Effector memory CD4-positive, alpha-beta T cell (primary cell): ENCODE measurements at places on chromosomes 11 and 22.
A peak's percentile ranks its signal among the peaks of the same experiment; 100 is the strongest.

GRCh38 chr11:97883086-97883485 lies 1137.7 kb upstream of the CNTN5 start:
- no peak for DNase-seq

- no peak for DNase-seq
Observed at GRCh38 chr22:21624120-21624879, 5.5 kb downstream of the YDJC start.

GRCh38 chr11:18144243-18144642 lies 11.9 kb downstream of the MRGPRX3 start:
- DNase-seq, result no peak

- DNase-seq, result no peak
Observed at GRCh38 chr11:59195586-59195985, 17.1 kb downstream of the MPEG1 start.

GRCh38 chr11:63829823-63830489 lies 9.0 kb upstream of the MARK2 start:
- no peak for DNase-seq

- DNase-seq, result no peak
Observed at GRCh38 chr22:31748490-31748889, 1.4 kb downstream of the PRR14L start.

GRCh38 chr11:94472916-94473799 lies 20.5 kb downstream of the MRE11 start:
- no peak for DNase-seq

GRCh38 chr11:113178381-113179070 lies 135.9 kb upstream of the TTC12 start:
- no peak for DNase-seq

- no peak for DNase-seq
Observed at GRCh38 chr22:47205554-47205953, 443.1 kb downstream of the TBC1D22A start.

GRCh38 chr11:23730307-23730998 lies 766.4 kb upstream of the LUZP2 start:
- no peak for DNase-seq

DNA sequence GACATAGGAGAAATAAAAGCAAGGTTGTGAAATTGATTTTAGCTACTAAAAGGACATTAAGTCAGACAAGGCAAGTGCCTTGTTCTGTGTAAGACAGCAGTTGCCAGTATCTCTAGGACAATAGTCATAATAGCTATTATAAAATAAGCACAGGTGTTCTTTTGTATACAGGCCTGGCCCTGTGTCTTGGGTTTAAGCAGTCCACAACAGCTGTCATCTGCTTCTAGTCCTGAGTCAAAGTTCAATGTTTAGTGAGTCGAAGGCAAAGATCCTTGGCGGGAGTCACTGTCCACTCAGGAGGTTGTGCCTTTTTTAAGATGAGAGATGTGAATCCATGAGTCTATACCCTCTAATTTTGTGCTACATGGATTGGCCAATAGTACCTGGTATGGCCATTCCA lies 79.5 kb downstream of the SC5D start:
- no peak for DNase-seq

DNA sequence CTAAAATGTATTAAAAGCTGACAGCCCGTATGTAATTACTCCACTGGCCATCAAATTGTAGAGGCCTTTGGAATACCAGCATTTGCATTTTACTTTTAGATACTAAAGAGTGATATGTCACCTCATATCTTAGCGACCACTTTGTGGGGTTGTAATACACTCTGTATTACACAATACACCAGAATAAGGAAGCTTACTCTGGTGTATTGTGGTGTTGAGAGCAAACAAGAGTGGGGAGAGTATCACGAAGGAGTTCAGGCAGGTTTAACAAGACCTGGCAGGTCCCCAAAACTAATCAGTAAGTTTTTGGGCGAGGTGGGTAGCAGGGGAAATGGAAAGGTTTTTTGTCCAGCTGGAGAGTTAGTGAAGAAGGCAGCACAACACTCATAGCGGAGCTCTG lies 3.2 kb downstream of the NUP50 start:
- DNase-seq, result no peak

GRCh38 chr22:23361676-23362075 lies 181.4 kb downstream of the BCR start:
- DNase-seq, result no peak

- no peak for DNase-seq
Observed at GRCh38 chr11:65726660-65727059, 6.1 kb upstream of the RNASEH2C start.

DNA sequence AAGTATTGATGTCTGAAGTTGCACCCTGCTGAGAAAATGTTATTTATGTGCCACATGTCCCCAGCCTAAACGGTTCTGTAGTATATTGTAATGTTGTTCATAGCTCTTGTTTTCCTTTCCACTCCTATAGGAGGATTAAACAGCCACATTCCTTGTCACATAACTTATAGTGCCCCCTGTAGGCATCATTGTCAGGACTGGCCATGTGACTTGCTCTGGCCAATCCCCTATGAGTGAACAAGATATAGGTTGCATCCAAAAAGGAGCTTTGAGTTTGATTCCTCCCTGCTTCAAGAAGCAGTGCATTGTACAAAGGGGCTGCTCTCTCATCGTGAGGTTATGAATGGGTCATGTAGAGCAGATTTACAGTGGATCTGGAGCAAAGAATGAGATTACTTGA lies 717.6 kb upstream of the ANO5 start:
- DNase-seq, result no peak

DNA sequence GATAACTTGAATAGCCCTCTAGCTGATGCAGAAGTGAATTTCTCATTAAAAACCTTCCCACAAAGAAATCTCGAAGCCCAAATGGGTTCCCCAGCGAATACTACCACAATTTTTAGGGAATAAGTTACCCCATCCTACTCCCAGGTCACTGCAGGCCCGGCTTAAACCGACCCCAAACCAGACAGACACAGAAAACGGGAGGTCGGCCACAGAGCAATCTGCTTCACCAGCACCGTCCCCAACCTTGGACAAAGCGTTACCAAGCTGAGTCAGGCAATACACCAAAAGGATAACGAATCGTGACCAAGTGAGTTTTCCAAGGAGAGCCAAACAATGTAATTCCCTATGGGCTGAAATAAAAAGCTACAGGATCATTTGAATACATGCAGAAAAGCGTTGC lies 575 bp upstream of the MOV10L1 start:
- DNase-seq, result no peak

DNA sequence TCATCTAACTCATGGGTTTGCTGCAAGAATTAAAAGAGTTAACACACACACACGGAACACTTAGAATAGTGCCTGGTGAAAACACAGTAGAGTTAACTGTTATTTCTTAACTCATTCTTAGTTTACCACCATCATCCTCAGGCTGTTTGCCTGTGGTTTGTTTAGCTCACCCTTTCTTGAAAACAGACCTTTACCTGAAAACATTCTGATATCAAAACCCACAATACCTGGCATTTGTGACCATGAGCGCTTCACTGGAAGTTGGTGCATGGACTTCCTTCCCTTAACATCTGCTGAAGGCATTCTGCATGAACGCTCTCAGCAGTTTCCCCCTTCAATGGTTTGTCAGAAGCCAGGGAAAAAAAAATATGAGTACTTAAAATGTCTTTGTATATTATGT lies 256.0 kb downstream of the ETS1 start:
- DNase-seq, result no peak

DNA sequence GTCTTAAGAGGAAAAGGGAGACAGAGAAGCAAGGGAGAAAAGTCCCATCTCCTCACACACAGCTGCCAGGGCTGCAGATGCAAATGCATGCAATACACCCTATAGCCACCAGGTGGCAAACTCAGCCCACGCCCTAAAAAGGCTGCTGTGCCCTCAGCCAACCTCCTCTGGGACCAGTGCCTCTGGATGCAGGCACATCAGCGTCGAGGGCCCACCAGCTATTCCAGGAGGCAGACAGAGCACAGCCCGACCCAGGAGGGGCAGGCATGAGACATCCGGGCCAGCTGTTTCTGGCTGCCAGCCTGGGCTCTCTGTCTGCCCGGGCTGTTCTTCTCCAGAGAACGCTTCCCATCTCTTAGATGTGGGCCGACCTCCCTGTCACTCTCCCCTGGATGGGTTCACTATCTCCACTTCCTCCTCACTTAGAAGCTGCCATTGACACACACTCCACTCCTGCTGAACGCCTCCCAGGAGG lies 39.7 kb downstream of the TPBGL start:
- DNase-seq, result peak; percentile 43

- no peak for DNase-seq
Observed at GRCh38 chr22:48180631-48181030, 1418.2 kb downstream of the TBC1D22A start.
